ENCODE measurements at places on chromosomes 4 and X. TPM values are rescaled to one million over a fixed set of nuclear protein-coding genes. Genes with fewer than 3 reads are reported as not detected.

The ZCCHC4 gene
- total RNA-seq: 9.1 TPM

The SRPK3 gene
- total RNA-seq: not detected

The UGT2B10 gene
- total RNA-seq: not detected

The GBA3 gene
- total RNA-seq: not detected

The ASMT gene
- total RNA-seq: not detected

The S100G gene
- total RNA-seq: not detected
